ENCODE measurements at places on chromosomes 7 and 10. TPM values are rescaled to one million over a fixed set of nuclear protein-coding genes. Genes with fewer than 3 reads are reported as not detected.

The CDC14C gene
- 0.17 TPM for total RNA-seq

The ADCY1 gene
- 1.2 TPM for total RNA-seq

The PNLIP gene
- not detected for total RNA-seq

The MAGI2 gene
- total RNA-seq, result 5.8 TPM

The MYOZ1 gene
- 2.2 TPM for total RNA-seq

The CCDC172 gene
- not detected for total RNA-seq

The EEF1AKMT2 gene
- 19.1 TPM for total RNA-seq

The SUGCT gene
- 17.9 TPM for total RNA-seq

The H2BK1 gene
- total RNA-seq, result not detected

The COL17A1 gene
- total RNA-seq, result 2.6 TPM

The ACBD7 gene
- total RNA-seq, result 0.79 TPM

The STX1A gene
- 15.0 TPM for total RNA-seq

The HMX2 gene
- not detected for total RNA-seq

The NUPR2 gene
- total RNA-seq, result not detected

The CCL24 gene
- not detected for total RNA-seq

The CALCR gene
- 5.4 TPM for total RNA-seq

The ZNF804B gene
- total RNA-seq, result not detected

The WNT2 gene
- total RNA-seq, result 0.07 TPM

The VPS50 gene
- total RNA-seq, result 19.8 TPM

The COL13A1 gene
- 0.86 TPM for total RNA-seq

The IL2RA gene
- not detected for total RNA-seq

The SFTPA1 gene
- total RNA-seq, result not detected

The AS3MT gene
- 0.34 TPM for total RNA-seq

The TMEM139 gene
- total RNA-seq, result not detected

The NPY gene
- total RNA-seq, result not detected

The DNAJB6 gene
- total RNA-seq, result 179 TPM

The NPFFR1 gene
- total RNA-seq, result not detected

The SPDYE5 gene
- not detected for total RNA-seq

The CPED1 gene
- 6.1 TPM for total RNA-seq

The ABCB4 gene
- total RNA-seq, result 0.36 TPM

The CALHM1 gene
- not detected for total RNA-seq

Measured in astrocyte (in vitro differentiated cells and primary cell).